Left cardiac atrium (tissue), 4 donors: ENCODE measurements at places on chromosomes 6 and 20. TPM values are rescaled to one million over a fixed set of nuclear protein-coding genes. Genes with fewer than 3 reads are reported as not detected.

DNA sequence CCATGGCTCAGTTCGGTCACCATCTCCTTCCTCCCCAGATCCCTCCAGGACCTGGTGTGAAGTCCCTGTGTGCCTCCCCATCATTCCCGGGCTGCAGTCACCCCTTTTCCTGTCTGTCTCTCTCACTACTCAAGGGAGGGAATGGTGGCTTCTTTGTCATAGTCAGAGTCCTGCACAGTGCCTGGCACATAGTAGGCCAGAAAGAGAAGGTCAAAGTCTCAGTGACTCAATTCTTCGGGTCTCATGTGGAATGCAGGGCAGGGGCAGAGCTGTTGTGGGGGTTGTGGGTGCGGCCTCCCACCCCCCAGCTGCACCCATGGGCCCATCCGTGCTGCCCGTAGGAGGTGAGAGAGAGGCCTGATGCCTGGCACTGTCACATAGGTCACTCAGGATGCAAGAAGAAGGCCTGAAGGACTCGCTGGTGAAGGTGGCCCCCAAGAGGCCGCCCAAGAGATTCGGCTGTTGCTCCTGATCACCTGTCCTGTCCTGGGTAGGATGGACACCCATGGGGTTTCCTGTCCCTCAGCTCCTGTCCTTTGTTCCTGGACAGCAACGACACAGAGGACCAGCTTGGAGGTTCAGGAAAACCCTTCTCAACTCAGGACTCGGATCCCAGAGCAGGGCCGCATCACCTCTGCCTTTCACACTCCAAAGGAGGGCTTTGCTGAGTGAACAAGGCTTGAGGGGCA lies 34.1 kb downstream of the RAB44 start:
- no peak for DNase-seq

GRCh38 chr6:132934496-132934895 lies 120.1 kb downstream of the RPS12 start:
- DNase-seq: no peak

METTL24 gene
- total RNA-seq: 2.1 TPM

RTN4IP1 gene
- total RNA-seq: 12.9 TPM
